ENCODE measurements at places on chromosomes 12 and 14.

GRCh38 chr12:68259318-68259940, 6.0 kb upstream of the IL22 start:
- no peak for DNase-seq

DNA sequence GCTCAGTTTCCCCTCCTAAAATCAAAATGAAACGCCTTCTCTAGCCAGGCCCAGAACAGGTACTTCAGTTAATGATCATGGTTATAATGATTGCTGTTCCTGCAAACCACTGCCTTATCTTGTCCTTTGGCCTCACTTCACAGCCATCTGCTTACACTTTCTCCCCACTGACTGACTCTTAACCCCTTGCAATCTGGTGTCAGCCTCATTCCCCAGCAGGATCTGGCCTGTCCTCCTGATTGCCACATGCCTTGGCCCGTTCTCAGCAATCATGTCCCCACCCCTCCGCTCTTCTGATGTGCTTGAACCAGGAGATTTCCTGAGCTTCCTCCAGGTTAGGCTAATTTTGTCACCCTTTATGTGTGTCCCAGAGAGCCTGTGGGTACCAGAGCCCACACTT, 64.5 kb downstream of the KCNA1 start:
- DNase-seq: no peak

DNA sequence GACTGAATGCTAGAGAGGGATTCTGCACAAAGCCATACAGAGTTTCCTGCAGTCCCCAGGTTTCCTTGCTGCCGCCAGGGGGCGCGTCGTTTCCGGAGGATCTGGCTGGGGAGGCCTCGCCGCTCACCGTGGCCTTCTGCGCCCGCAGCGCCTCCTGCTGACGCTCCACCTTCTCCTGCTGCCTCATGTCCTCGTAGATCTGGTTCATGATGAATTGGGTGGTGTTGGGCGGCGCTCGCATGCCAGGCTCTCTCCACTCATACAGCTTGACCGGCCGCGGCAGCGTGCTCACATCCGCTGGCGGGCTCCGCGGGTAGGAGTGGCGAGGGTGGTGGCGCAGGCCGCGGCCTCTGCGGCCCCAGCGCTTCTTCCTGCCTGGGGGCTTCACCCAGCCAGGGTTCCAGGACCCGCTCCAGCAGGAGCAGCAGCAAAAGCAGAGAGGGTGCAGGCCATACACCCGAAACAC, 987 bp downstream of the CCER1 start:
- DNase-seq: no peak

DNA sequence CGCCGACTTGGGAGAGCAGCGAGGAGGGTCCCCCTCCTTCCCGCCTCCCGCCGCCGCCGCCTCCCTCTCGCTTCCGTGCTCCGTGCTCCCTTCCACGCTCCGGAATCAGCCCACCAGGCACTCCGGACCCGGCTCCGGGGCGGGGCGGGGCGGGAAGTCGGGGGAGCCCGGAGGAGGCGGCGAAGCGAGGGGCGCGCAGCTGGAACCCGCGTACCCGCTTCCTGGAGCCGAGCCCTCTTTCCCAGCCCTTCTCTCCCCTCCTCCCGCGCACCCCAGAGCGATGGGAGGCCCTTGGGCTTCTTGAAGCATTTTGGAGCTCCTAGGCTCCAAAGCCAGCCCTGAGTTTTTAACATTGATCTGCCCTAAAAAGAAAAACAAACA, at the start of gene SYNDIG1L:
Gene SYNDIG1L, minus strand, starts transcription at position 9 of the 381 bp plus-strand sequence. CDS start 16,466 bp downstream, outside the sequence.
- peak; percentile 42 for DNase-seq

GRCh38 chr12:43766291-43766690, 7.5 kb downstream of the IRAK4 start:
- DNase-seq: no peak
